Smooth muscle cell of bladder (primary cell): ENCODE measurements at places on chromosomes 7 and 10. TPM values are rescaled to one million over a fixed set of nuclear protein-coding genes. Genes with fewer than 3 reads are reported as not detected.

The C10orf95 gene
- total RNA-seq, result 0.14 TPM in 1 of 2 replicates, not detected in the other

The ENTPD1 gene
- total RNA-seq, result 0.74 and 4.0 TPM in 2 replicates

The OPN4 gene
- not detected in 2 replicates for total RNA-seq

The WDFY4 gene
- total RNA-seq, result not detected in 2 replicates

The ZNF503 gene
- 4.7 and 6.8 TPM in 2 replicates for total RNA-seq

The GFRA1 gene
- 1.6 and 2.7 TPM in 2 replicates for total RNA-seq

The SPDYE1 gene
- total RNA-seq, result not detected in 2 replicates

The GNGT1 gene
- total RNA-seq, result 0.37 and 0.71 TPM in 2 replicates

The TEX36 gene
- not detected in 2 replicates for total RNA-seq

The KIF20B gene
- 3.0 and 3.3 TPM in 2 replicates for total RNA-seq

The PAX4 gene
- total RNA-seq, result not detected in 2 replicates

The APBB1IP gene
- 0.85 and 2.2 TPM in 2 replicates for total RNA-seq

The TNS3 gene
- total RNA-seq, result 81.2 and 150 TPM in 2 replicates
